ENCODE measurements at places on chromosomes 4 and X.
A peak's percentile ranks its signal among the peaks of the same experiment; 100 is the strongest.

DNA sequence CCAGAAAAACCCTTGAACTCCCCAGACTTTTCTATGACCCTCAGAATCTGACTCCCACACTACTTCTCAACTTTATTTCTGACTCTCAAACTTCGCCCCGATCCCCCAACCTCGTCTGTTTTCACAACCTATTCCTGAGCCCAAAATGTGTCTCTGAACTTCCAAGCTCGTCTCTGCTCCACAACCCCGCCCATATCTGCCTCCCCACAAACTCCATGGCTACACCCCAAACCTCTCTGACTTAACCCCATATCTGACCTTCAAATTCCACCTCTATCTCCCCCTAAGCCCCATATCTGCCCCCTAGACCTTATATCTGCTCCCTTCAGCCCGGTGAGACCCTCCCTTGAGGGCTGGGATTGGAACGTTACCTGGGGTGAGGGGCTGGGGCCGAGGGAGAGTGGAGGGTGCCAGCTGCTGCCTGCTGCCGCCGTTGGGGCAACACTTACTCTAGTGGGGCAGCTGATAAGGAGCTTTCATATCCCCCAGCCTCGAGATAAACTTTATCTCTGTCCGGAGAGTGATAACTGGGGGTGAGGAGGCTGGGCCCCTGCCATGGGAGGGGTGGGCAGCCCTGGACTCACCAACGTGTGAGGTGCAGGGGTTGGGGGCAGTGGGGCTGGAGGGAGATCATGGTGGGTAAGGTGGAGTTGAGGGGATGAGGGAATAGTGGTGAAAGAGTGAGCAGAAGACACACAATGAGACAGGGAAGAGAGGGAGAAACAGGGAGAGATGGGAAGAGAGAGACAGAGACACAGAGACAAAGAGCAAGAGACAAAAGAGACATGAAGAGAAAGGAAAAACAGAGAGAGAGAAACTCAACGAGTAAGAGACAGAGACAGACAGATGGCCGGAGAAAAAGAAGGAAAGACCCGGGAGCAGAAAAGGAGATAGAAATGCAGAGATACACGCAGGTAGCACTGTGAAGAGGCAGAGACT lies 1.4 kb downstream of the GATA1 start:
- no peak for DNase-seq

GRCh38 chrX:16870862-16871815 lies 977 bp upstream of the RBBP7 start:
- DNase-seq, result peak; percentile 16

- DNase-seq, result peak; percentile 34
Measured at GRCh38 chr4:168784786-168785461, 225.1 kb downstream of the CBR4 start.

DNA sequence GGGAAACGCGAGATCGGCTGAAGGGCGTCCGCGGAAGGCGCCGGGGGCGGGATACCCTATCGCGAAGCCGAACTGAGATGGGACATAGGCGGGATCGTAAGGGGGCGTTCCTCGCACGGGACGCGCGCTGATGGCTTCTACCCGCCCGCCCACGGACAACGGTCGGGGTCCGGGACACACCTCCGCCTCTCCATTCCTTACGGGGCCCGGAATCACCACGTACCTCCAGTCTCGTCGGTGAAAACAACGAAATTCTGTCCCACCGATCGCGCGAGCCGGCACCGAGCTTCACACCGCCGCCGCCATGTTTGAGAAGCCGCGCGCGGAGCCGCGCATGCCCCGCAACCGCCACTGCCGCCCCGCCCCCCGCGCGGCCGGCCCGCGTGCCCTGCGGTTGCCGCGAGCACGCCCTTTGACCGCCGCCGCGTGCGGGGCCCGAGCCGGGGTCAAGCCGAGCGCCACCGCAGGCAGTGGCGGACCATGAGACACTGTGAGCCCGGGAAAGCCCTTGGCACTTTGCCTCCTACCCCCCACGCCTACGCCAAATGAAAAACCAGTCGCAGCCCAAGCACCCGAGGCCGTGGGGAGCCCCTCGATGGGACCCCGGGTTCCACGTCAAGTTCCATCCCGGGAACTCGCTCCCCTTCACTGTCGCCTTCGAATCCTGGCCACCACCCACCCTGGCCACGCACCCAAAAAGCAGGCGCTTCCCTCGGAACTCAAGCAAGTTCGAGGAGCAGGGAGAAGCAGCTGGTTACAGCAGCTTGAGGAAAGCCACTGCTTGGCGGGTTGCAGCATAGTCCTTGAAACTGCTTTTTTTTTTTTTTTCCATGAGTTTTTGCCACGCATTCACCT lies at the start of gene SCML2:
SCML2 (minus strand) TSS at position 320 of the 855 bp plus-strand sequence. CDS start 20,617 bp downstream, outside the sequence.
- DNase-seq, result peak; percentile 60

- peak; percentile 14 for DNase-seq
Measured at GRCh38 chrX:97984641-97985040, 1100.9 kb downstream of the RPA4 start.

GRCh38 chrX:1582686-1583437 lies 8.5 kb upstream of the AKAP17A start:
- DNase-seq, result no peak

- no peak for DNase-seq
Measured at GRCh38 chr4:21134994-21135393, 434.7 kb downstream of the PACRGL start.

- no peak for DNase-seq
Measured at GRCh38 chr4:91322961-91323360, 980.8 kb upstream of the GRID2 start.

GRCh38 chr4:142815834-142816233 lies 30.3 kb downstream of the INPP4B start:
- no peak for DNase-seq

GRCh38 chr4:6059375-6059805 lies 41.2 kb upstream of the C4orf50 start:
- no peak for DNase-seq

DNA sequence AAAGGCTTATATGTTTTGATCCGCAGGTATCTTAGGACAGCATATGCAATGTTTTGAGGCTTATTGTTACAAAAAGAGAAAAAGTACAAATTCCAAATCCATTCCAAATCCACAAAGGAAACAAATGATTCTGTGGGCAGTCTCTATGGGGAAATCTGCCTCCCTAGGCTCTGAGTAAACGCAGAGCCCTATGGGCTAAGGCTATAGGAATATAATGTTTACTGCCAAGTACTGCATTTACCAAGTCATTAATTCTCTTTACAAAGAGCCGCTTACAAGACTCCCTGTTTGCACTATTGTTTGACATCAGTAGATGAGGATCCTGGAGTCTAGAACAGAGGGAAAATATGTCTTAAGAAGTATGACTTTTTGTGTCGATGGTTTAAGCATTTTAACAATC lies 212.4 kb upstream of the GPC4 start:
- no peak for DNase-seq

GRCh38 chrX:23964191-23964590 lies 56.4 kb downstream of the CXorf58 start:
- DNase-seq, result no peak

GRCh38 chrX:37757082-37757481 lies 22.8 kb upstream of the CYBB start:
- no peak for DNase-seq

- no peak for DNase-seq
Measured at GRCh38 chr4:89113415-89113814, 2.1 kb downstream of the TIGD2 start.

- no peak for DNase-seq
Measured at GRCh38 chr4:113973345-113973744, 6.1 kb downstream of the ARSJ start.

GRCh38 chr4:147790412-147790811 lies 58.5 kb downstream of the ARHGAP10 start:
- DNase-seq, result no peak

DNA sequence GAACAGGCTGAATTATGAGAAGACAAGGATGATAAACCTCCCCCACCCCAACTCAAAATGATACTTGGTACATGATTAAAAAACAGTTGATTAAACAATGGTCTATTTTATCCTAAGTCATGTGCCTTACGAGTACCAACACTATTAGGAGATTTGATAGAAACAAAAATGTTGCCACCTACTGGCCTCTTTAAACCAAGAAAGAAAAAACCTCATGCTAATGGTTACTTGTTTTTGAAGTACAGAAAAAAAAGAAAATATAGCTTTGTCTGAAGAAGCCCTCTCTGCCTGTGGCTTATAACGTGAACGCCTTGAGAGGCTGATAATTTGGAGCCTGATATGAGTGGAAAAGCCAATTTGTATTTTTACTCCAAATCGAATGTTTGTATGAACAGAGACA lies 538.2 kb downstream of the DMD start:
- DNase-seq, result peak; percentile 2

- DNase-seq, result peak; percentile 12
Measured at GRCh38 chr4:42671431-42672194, 14.7 kb upstream of the ATP8A1 start.

DNA sequence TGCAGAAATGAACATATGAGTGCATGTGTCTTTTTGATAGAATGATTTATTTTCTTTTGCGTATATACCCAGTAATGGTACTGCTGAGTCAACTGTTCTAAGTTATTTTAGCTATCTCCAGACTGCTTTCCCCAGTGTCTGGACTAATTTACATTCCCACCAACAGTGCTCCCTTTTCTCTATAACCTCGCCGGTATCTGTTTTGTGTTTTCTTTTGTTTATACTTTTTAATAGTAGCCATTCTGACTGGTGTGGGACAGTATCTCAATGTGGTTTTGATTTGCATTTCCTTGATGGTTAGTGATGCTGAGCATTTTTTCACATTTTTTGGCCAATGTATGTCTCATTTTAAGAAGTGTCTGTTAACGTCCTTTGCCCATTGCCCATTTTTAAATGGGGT lies 218.6 kb upstream of the KCNIP4 start:
- no peak for DNase-seq

DNA sequence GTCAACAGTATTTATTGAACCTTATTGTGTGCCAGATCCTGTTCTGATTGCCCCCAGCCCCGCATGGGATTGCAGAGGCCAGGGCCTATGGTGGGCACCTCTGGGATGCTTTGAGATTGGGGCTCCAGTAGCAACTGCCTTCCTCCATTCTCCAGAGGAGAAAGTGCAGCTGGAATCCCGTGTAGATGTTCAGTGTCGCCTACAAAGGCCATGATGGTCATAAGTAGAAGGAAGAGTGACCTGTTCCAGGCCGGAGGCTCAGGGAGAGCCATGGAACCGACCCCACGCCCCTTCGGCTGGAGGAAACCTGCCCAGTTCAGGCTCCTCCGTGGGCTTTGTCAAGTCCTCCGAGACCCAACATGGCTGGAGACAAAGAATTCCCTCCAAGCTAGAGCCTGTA lies 287.5 kb downstream of the FBXW7 start:
- no peak for DNase-seq

GRCh38 chr4:41913509-41913908 lies 21.7 kb upstream of the TMEM33 start:
- no peak for DNase-seq
